Stimulated activated CD4-positive, alpha-beta T cell treated with anti-CD3 and anti-CD28 coated beads, Interleukin-1b, Interleukin-23, amount 100 ng/mL, for 48 hours (primary cell): ENCODE measurements at places on chromosomes 4 and X.

GRCh38 chr4:24824720-24825119 is 29.3 kb downstream of the SOD3 start:
- DNase-seq: no peak

DNA sequence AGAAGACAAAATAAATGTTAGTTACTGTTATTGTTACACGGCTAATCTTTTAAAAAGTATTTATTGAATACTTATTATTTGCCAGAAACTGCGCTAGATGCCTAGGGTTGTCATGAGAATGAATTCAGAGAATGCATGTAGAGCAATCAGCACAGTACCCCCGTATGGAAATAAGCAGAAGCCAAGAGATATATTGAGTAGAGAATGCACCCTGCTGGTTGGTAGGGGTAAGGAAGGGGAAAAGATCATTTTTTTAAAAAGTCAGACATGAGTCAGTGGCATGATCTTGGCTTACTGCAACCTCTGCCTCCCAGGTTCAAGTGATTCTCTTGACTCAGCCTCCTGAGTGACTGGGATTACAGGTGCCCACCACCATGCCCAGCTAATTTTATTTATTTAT is 13.1 kb upstream of the DRP2 start:
- DNase-seq: no peak

DNA sequence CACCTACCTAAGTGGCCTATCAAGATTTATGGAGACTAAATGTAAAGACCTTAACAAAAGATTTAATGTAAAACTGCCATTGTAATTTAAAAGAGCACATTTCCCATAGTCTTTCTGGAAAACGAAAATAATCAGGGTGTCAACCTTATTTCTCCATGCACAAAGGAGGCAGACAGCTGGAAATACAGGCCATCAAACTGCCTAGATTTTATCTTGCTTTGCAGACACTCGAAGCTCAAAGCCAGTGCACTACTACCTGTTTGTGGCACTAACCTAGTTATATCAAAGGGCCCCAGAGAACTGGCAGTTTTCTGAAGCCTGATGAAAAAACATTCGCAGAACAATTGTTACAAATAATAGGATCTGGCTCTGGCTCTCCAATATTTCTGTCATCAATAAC is 863.9 kb downstream of the STPG2 start:
- no peak for DNase-seq

GRCh38 chr4:184897895-184898294 is 72.1 kb upstream of the ACSL1 start:
- DNase-seq: no peak

DNA sequence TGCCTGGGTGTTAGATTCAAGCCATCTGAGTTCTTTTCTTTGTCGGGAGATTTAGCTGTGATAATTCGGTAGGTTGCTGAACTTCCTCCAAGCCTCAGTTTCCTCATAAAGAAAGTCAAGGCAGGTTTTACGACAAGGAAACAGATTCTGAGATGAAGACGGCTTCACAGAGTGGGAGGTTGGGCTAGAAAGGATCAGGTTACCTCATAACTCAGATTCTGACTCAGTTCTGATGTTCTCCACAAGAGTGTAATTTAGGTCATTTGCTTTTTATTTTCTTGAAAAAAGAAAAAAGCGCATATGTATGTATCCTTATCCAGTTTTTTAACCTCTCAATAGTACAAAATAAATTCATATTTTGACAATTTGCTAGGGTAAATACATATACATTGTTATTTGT is 47.2 kb upstream of the ELOVL6 start:
- no peak for DNase-seq

DNA sequence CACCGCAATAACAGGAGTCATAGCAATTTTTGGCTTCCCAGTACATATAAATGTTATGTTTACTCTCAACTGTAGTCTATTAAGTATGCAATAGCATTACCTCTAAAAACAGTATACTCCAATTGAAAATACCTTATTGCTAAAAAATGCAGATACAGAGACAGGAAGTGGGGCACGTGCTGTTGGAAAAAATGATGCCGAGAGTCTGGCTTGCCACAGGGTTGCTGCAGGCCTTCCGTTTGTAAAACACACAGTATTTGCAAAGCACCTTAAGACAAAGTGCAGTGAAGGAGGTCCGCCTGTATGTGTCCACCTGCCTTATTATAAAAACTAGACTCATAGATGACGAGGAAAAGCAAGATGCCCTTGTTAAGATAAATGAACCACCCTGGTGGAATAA is 23.5 kb downstream of the CD99 start:
- peak; percentile 41 for DNase-seq

- DNase-seq: no peak
These were observed 311.6 kb downstream of the GALNTL6 start for GRCh38 chr4:172124656-172125308.

- DNase-seq: no peak
These were observed 75.1 kb downstream of the NPNT start for GRCh38 chr4:105970371-105970770.

GRCh38 chrX:6667048-6667768 is 132.3 kb upstream of the VCX3A start:
- no peak for DNase-seq
